Stimulated activated CD8-positive, alpha-beta memory T cell treated with anti-CD3 and anti-CD28 coated beads, Interleukin-4, amount 100 ng/mL, for 48 hours (primary cell): ENCODE measurements at places on chromosomes 3 and 15.

GRCh38 chr15:90037511-90037860 lies 36.4 kb downstream of the ZNF710 start:
- no peak for DNase-seq

DNA sequence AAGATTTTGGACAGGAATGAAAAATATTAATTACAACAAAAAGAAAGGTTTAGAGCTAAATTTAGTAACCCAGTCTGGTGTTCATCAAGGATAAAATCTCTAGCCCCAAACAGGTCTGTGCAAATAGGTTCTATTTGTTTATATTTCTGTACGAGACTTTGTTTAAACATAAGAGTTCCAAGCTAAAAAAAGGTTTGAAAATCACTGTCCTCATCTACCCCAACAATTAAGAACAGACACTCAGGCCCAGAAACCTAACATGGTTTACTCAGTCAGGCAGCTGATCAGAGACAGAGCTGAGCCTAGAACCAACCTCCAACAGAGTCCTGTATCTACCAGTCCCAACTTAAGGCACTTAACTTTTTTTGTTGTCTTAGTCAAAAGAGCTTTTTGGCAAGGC lies 49.3 kb downstream of the SNX4 start:
- DNase-seq: no peak

- no peak for DNase-seq
These were observed 33.4 kb downstream of the CLDN1 start for GRCh38 chr3:190288836-190289235.

GRCh38 chr3:157099326-157100095 lies 60.4 kb downstream of the CCNL1 start:
- no peak for DNase-seq

GRCh38 chr15:76340803-76341365 lies 4.3 kb downstream of the ISL2 start:
- DNase-seq: peak; percentile 73

- no peak for DNase-seq
These were observed 24.6 kb upstream of the APEH start for GRCh38 chr3:49649576-49649975.

DNA sequence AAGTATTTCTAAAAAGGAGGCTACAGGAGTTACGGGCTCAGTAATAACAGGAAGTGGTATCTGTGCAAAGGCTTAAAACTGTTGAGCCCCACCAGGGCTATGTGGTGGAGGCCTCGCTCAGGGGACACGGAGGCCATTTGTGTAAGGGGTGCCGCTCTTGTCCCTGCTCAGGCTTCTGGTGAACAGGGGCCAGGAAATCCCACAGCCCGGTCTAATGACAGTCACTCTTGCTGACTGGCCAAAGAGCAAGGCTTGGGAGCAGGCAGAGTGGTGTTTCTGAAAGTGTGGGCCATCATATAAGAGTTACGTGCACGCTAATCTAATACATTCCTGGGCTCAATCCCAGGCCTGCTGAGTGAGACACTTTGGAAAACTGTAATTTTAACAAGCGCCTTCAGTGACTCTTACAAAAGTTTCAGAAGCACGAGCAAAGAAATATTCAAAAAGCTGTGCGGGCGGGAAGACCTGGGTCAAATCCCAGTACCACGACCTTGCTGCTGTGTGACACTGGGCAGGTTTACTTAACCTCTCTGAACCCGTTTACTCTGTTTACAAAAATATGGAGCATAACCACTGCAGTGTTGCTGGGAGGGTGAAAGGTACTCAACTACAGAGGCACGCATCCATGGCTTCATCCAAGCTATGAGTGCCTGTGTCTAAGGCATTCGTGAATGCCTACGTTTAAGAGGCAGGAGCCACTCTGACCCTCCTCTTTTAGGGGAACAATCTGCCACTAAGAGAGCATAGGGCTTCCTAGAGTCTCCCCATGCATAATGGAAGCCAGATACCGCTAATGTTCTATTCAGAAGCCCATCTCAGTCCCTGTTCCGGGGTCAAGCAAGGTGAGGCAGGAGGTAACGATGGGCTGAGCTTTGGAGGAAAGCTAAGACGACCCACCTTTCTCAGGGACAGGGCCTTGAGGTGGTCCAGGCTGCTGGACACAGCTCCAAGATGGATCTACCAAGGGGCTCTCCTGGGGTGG lies 2.0 kb downstream of the ATP10A start:
- DNase-seq: no peak

DNA sequence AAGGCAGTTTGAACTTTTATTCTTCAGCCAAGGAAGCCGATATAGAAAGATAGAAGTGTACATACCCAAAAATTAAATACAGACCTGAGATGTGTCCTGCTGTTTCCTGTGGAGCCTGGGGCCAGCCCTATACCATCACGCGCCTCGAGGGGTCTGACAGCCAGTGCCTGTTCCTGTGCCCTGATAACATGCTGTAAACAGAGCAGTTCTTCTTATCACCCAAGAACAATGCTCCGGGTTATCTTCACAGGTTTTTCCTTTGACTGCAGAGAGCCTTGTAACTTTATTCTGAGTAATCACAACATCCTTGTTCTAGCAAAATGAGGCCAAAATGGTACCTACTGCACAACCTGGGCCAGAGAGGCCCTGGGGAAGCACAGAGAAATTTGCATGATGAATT lies 289.7 kb upstream of the CHRM5 start:
- DNase-seq: no peak

DNA sequence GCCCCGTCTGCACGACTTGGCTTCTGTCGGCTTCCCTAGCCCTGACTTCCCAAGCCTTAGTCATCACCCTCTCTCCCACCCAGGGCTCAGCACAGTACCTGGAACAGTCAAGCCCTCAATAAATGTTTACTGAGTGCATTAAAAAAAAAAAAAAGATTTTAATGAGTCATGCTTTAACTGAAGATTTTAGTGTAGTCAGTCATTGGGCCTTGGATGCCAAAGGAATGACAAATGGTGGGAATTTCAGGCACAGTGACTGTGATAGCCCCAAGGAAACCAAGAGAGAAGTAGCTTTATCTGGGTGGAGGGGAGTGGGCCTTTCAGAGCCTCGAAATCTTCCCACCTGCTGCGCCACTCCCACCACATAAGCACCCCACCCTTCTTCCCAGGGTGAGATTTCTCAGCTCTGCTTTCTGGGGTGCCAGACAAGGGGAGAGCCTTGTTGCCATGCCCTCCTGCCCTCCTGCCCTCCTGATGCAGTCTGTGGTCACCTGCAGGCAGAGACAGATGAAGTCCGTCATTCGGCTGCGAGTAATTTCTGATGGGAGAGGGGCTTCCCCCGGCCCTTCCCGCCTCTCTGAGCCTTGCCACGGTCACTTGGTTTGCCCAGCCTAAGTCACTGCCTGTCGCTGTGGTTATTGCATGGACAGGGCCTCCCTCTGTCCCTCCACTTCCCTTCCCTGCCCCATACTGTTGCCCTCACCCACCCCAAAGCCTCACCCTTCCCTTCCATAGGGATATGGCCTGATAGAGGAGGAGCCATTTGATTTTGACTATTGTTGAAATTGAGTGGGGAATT lies 41.8 kb downstream of the SMAD3 start:
- DNase-seq: no peak

GRCh38 chr15:66288551-66289185 lies 4.7 kb upstream of the DIS3L start:
- no peak for DNase-seq

GRCh38 chr3:120567370-120568201 lies 28.6 kb upstream of the NDUFB4 start:
- DNase-seq: no peak

GRCh38 chr15:92463826-92464225 lies 70.1 kb downstream of the ST8SIA2 start:
- DNase-seq: no peak

- DNase-seq: peak; percentile 16
These were observed 30.4 kb downstream of the CCDC13 start for GRCh38 chr3:42742688-42743087.

- no peak for DNase-seq
These were observed 254.8 kb upstream of the EOMES start for GRCh38 chr3:27976933-27977332.

GRCh38 chr15:90325726-90326125 lies 26.4 kb upstream of the ZNF774 start:
- no peak for DNase-seq

DNA sequence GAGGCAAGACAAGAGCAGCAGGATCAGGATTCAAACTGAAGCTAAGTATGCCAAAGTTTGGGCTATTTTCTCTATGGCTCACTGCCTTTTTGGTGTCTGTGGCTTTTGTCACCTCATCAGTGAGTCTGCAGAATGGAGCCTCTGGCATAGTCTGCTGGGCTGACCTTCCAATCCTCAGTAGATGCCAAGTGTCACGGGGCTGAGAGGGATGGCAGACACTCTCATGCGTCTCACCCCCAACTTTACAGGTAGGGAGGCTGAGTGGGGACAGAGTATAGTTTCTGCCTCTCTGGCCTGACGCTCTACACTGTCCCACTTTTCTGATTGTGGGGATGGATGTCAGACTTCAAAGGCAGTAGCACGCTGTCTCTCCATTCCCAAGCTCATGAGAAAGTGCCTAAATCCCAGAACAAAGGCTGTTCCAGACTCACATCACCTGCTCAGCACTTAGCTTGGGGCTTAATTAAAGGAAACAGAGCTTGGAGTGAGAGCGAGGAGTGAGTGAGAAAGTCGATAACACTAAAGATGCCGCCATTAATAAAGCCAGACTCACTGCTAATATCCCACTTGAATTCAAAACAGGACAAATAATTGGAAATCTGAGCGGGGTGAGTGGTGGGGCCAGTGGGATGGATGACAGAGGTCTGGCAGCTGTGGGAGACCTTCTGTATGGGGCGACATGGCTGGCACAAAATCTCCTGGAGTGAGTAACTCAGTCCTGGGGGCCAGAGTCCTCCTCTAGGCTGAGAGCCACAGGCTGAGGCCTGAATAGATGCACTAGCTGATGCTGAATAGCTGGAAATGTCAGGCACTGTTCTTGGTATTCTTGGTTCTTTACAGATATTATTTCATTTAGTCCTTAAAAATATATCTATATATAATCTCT lies 78.4 kb upstream of the MRPS22 start:
- DNase-seq: no peak
